ENCODE measurements at places on chromosomes 16 and 17. TPM values are rescaled to one million over a fixed set of nuclear protein-coding genes. Genes with fewer than 3 reads are reported as not detected.

Gene EPX
- total RNA-seq: not detected

Gene KRTAP4-4
- total RNA-seq: not detected

Gene TLCD1
- 1.8 TPM for total RNA-seq

Gene TAC4
- not detected for total RNA-seq

Gene ENPP7
- total RNA-seq: not detected

Gene RAP1GAP2
- total RNA-seq: 8.8 TPM

Gene GIT1
- total RNA-seq: 80.7 TPM

Gene FBXW10B
- total RNA-seq: 0.98 TPM

Gene BMERB1
- total RNA-seq: 20.3 TPM
